ENCODE measurements at places on chromosomes 4 and X.

- DNase-seq: no peak
Measured at GRCh38 chrX:127190381-127190780, 370.9 kb downstream of the PRR32 start.

DNA sequence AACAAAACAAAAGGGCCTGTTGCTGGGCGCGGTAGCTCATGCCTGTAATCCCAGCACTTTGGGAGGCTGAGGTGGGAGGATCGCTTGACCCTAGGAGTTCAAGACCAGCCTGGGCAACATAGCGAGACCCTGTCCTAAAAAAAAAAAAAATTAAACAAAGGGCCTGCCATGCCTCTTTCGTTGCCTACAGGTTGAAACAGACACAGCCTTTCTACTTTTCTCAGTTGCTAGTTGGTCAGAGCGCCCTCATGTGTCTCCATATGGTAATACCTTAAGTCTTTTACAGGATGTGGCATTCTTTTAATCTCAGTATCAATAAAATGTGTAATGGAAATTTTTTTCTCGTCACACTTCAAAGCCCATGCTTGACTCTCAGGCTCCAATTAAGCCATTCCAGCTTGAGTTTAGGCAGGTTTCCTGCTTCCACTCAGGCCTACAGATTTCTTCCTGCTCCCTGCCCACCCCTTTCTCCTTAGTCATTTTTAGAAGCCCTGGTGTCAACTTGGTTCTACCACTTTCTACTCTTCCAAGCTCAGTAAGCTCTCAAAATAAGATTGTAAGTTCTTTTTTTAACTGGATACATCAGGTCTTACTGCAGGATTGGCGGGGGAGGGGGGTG lies 4.6 kb upstream of the SOWAHD start:
- no peak for DNase-seq

DNA sequence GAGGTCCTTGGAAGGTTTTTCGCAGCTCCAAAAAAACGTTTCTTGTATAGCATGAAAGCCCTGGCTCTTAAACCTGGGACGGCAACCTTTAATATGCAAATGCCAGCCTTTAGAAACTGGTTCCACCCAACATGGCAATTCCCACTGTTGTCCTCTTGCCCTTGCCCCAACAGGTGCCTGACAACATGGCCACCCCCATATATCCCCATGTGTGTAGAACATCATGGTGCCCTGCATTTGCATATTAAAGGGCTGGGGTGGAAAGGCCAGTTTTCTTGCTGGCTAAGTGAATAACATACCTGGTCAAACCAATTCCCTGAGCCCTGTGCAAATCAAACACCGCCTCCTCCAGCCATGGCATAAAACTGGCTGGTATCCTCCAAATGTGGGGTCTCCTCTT lies 26.0 kb upstream of the GLRA3 start:
- no peak for DNase-seq

- DNase-seq: no peak
Measured at GRCh38 chr4:61397174-61397573, 197.0 kb downstream of the ADGRL3 start.

- DNase-seq: no peak
Measured at GRCh38 chr4:4572821-4573220, 31.0 kb upstream of the STX18 start.
